Small intestine (tissue), 16 donors: ENCODE measurements at places on chromosomes 6 and 20. TPM values are rescaled to one million over a fixed set of nuclear protein-coding genes. Genes with fewer than 3 reads are reported as not detected.
A peak's percentile ranks its signal among the peaks of the same experiment; 100 is the strongest.

DNA sequence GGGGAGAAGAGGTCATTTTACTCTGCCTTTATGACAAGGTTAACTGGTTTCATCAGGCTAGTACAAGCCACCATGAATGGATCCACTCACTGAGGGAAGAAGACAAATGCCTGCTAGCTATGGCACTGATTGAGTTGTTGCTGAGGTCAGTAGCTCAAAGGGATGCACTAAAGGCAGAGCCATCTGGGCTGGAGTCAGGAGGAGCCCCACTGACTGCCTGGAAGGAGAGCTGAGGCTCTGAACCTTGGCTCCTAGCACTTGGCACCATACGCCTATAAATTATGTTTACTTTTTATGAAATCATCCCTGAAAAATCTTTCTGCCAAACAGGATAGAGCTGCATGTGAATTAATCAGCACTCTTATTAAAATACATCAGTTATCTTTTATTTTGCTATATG, 104.6 kb downstream of the DTD1 start:
- no peaks in the 10 kb centered on the region for H3K4me1 ChIP-seq
- no peak overlapping the region for H3K4me3 ChIP-seq
- H3K36me3 ChIP-seq = no peaks in the 10 kb centered on the region

- no peaks in the 10 kb centered on the region for H3K27me3 ChIP-seq
- DNase-seq = no peak
- H3K27ac ChIP-seq = no peak overlapping the region
- H3K4me1 ChIP-seq = no peaks in the 10 kb centered on the region
- H3K4me3 ChIP-seq = no peak overlapping the region
Measured at GRCh38 chr20:33914919-33915318, 78.8 kb upstream of the RALY start.

The NCR2 gene
- not detected for polyA plus RNA-seq

The CFAP61 gene
- polyA plus RNA-seq = 0.18 TPM

DNA sequence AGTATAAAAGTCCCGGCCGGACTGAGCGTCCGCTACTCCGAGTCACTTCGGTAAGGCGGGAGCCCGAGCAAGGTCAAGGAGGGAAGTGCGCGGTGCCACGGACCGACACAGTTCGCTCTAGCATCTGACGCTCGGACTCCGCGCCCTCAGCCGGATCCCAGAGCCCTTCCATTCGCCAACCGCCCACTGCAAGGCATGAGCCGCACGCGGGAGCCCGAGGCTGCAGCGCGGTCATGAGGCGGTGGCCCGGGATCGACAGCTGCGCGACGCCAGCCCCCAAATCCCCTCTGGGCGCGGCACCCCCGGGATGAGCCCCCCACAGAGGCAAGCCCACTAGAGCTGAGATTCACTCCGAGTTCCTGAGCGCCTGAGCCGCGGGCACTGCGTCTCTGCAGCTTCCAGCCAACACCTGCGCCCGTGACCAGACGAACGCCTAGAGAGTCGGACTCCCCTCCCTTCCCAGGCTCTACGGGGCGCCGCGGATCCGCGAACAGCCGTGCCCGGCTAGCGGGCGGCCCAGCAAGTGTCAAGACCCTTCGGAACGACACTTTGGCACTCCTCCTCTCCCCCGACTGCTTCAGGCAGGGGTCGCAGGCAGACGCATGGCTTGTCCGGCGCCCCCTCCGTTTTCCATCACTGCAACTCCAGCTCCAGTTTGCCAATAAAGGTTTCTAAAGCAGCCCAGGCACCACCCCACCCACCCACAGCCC, 725 bp upstream of the ISM1 start:
- no peak overlapping the region for H3K27ac ChIP-seq
- peaks cover 64% of the 10 kb centered on the region for H3K27me3 ChIP-seq
- peak; percentile 62 for DNase-seq
- peaks cover 3% of the 10 kb centered on the region for H3K4me1 ChIP-seq
- no peaks in the 10 kb centered on the region for H3K36me3 ChIP-seq
- no peak overlapping the region for H3K4me3 ChIP-seq

DNA sequence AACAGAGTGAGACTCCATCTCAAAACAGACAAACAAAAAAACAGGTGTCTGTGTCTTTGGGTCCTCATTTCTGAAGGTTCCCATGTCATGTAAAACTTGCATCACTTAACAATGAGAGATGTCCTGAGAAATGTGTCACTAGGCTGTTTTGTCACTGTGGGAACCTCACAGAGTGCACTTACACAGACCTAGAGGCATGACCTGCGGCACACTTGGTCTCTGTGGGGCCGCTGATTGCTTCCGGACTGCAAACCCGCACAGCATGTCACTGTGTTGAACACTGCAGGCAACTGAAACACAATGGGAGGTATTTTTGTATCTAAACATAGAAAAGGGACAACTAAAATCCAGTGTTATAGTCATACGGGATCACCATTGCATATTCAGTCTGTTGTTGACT, 42.3 kb upstream of the TMEM181 start:
- H3K27ac ChIP-seq = no peak overlapping the region
- no peak for DNase-seq
- H3K4me3 ChIP-seq = no peak overlapping the region
- H3K36me3 ChIP-seq = no peaks in the 10 kb centered on the region
- H3K27me3 ChIP-seq = no peaks in the 10 kb centered on the region

GRCh38 chr6:85192596-85192995, 257.3 kb upstream of the NT5E start:
- no peak for DNase-seq
- no peak overlapping the region for H3K4me3 ChIP-seq
- H3K36me3 ChIP-seq = no peaks in the 10 kb centered on the region
- no peaks in the 10 kb centered on the region for H3K27me3 ChIP-seq
- no peak overlapping the region for H3K27ac ChIP-seq
- H3K4me1 ChIP-seq = no peaks in the 10 kb centered on the region

DNA sequence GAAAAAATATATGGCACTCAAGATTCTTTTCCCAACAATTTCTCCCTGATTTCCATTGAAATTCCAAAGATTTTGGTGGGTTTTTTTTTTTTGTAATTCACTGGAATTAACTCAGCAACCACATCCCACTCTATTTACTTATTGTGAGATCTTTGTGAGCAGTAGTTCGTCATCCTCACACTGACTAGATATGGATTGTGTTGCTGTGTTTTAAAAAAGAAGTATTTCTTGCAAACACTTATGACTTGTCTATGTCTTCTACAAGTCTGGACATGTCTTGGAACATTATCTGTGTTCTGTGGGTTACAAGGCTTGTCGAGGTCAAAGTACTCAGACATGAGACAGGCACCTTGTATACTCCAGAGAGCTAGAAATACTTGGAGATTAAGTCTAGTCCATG, 7.3 kb upstream of the TENT5A start:
- H3K27me3 ChIP-seq = no peaks in the 10 kb centered on the region
- no peak overlapping the region for H3K4me3 ChIP-seq
- no peak overlapping the region for H3K27ac ChIP-seq
- no peaks in the 10 kb centered on the region for H3K36me3 ChIP-seq

DNA sequence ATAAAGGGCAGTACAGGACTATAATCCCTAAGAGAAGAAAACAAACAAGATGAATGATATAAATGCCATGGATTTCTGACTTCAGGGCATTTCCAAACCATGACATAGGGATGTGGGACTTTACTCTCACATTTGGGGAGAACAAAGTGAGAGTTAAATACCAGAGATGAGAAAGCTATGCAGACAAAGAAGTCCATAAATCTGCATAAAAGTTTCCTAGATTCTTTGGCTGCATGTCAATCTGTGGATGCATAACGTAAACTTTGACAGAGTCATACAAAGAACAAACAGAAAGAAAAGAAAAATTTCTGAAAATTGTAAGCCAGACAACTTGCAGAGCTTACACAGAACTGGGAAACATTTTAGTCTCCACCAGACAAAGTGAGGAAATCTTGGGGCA, 11.7 kb downstream of the EPM2A start:
- no peaks in the 10 kb centered on the region for H3K27me3 ChIP-seq
- no peaks in the 10 kb centered on the region for H3K36me3 ChIP-seq
- no peaks in the 10 kb centered on the region for H3K4me1 ChIP-seq
- no peak overlapping the region for H3K27ac ChIP-seq

DNA sequence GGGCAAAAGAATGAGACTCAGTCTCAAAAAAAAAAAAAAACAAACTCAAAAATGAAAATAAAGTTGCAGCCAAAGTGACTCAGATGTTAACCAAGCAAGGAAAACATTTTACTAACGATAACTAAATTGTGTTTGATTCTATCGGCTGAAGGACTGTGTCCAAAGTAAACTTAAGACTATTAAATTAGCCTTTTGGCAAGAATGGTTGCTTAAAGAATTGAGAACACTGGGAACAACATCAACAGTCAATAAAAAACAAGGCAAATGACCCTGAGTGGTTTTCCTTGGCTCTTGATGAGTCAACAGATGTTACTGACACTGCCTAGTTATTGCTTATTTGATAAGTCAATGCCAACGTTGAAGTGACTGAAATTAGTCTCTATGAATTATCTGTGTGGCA, 36.7 kb downstream of the POU3F2 start:
- peaks cover 3% of the 10 kb centered on the region for H3K36me3 ChIP-seq
- no peaks in the 10 kb centered on the region for H3K27me3 ChIP-seq
- H3K27ac ChIP-seq = no peak overlapping the region

The HLA-E gene
- 228 TPM for polyA plus RNA-seq

The MAFB gene
- polyA plus RNA-seq = 9.0 TPM

The CST2 gene
- polyA plus RNA-seq = not detected

DNA sequence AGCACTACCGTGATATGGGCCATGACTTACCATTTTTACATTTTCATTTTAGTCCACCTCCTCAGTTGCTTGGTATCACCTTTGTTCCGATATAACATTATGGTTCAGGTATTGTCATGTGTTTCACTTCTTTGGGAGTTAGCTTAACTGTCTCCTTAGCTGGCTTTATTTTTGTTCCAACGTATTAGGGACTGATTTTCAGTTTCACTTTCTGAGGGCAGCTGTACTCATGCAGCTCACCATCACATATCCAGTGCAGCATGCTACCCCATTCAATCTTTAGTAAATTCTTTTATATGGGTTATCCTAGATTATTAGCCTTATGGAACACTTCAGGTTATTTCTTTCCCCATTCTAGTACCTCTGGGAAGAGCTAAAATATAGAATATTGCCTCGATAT, 362.2 kb upstream of the IRAK1BP1 start:
- no peaks in the 10 kb centered on the region for H3K36me3 ChIP-seq
- H3K4me1 ChIP-seq = no peaks in the 10 kb centered on the region
- H3K4me3 ChIP-seq = no peak overlapping the region

The TUBB2B gene
- 5.1 TPM for polyA plus RNA-seq

GRCh38 chr6:143098054-143098671, 37.5 kb downstream of the AIG1 start:
- DNase-seq = no peak
- H3K4me1 ChIP-seq = peaks cover 10% of the 10 kb centered on the region

The MYCT1 gene
- polyA plus RNA-seq = 0.54 TPM

DNA sequence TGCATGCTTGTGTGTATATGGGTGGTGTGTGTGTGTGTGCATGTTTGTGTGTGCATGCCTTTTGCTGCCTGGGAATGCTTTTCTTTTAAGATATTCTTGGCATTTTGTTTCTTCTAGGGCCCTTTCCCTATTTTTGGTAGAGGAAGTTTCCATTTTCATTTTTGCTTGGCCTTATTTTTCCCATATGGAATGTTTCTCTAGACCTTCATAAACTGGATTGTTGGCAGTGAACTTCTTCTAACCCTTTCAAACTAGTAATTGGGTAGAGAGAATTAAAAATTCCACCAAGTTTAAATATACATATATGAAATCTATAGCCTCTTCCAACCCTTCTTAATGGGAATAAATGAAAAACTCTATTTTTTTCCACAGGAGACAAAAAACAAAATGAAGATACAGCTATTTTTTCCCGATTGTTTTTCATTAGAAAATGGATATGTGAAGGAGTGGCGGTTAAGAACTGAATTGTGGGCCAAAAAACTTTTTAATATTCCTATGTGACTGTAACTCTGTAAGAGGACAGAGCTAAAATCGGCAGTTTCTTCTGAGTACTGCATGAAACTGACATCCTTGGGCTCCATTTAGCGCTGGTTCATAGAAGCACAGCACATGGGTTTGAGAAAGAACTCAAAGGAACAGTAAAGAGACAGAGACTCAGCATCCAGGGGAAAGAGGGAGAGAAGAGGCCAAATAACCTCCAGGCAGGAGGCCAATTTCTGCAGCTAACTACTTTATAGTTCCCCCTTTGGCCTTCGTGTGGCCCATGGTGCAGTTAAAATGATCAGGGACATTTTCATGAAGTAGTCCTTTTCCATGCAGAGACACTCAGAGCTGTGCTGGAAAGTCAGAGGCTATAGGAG, 102.1 kb downstream of the TMEM170B start:
- no peaks in the 10 kb centered on the region for H3K27me3 ChIP-seq
- H3K4me1 ChIP-seq = no peaks in the 10 kb centered on the region
- H3K36me3 ChIP-seq = no peaks in the 10 kb centered on the region
- no peak for DNase-seq
- H3K4me3 ChIP-seq = no peak overlapping the region

DNA sequence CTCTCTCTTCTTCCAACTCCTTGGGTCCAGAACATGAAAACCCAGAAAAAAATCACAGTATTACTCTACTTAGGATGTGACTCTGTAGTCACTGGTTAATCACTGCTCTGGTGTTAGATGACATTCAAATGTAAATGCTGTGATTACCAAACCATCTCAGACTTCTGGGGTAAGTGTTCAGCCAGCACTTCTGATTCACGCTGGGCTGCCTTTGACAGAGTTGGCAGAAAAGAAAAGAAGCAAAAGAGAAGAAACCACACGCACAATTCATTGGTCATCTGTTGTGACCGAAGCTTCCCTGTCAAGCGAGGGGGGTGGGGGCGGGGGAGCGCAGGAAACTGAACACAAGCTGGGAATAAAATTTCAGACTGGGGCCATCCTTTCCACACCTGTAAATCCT, 82.7 kb downstream of the PSMG4 start:
- H3K4me3 ChIP-seq = no peak overlapping the region
- no peaks in the 10 kb centered on the region for H3K27me3 ChIP-seq
- no peak for DNase-seq
- H3K36me3 ChIP-seq = no peaks in the 10 kb centered on the region
- H3K27ac ChIP-seq = no peak overlapping the region
